ENCODE measurements at places on chromosomes 3 and 15.

GRCh38 chr15:98943601-98944151 is 63.9 kb downstream of the PGPEP1L start:
- no peak for DNase-seq

GRCh38 chr3:175404621-175405020 is 545.5 kb downstream of the NAALADL2 start:
- DNase-seq, result peak; percentile 13

DNA sequence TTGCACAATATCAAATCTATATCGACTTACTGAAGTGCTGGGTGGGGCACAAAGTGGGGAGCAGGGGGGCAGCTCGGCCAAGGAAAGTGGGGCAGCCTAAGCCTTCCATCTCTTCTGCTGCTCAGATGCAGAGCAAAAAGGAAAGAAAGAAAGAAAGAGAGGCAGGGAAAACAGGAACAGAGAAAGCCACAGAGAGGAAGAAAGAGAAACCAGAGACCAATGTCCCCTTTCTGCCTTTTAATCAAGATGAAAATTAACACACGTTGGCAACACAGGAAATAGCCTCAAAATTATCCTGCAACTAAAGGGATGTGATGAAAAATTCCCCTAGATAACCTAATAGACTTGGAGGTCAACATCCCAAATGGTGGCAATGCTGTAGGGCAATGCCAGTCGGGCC is 72.2 kb upstream of the RAD18 start:
- DNase-seq, result no peak

DNA sequence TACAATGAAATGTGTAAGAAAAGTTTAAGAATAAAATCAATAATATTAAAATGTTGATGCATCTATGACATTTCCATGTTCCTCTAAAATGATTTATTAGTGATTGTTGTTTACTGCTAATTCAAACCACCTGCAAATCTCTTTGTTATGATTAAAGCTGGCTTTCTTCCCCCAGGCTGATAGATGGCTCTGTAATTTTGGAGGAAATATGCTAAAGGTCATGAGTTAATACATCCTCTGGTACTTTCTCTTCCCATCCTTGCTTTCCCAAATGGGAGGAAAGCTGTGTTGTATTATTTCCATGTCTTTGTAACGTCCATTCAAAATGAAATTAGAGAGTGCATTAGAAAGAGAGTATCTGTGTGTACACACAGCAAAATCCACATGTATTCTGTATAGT is 139.5 kb upstream of the TMCO5A start:
- DNase-seq, result peak; percentile 37

DNA sequence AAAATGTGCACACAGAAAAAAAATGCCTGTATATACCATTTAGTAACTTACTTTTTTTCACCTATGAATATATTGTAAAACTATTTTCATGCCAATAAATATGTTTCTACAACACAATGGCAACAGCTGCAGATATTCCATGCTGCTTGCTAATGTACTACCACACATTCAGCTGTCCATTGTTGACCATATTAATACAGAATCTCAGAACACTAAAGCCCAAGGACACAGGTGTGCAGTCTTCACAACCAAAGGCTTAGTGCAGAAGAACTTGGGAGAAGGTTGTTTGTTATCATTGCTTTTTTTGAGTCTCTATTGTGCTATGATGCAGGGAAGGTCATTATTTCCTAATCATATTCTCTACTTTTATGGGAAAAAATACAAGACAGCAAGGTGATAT is 79.6 kb downstream of the DIPK2A start:
- no peak for DNase-seq

DNA sequence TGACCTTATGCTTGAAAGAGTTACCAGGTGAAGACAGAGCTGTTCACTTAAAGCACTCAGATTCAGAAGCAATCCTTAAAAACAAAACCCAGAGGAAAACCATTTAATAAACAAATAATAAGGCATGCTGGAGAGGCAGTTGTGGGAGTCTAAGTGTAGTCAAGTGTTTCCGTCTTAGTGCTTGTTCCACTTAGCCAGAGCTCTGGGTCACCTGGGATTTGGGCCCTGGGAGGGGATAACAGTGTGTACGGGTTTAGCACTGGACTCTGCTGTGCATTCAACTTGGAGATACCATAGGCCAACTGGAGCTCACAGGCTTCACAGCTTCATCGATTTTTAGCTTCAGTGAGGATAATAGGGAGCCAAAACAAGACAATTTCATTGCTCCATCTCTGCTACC is 444.6 kb downstream of the CNTN4 start:
- DNase-seq, result no peak

DNA sequence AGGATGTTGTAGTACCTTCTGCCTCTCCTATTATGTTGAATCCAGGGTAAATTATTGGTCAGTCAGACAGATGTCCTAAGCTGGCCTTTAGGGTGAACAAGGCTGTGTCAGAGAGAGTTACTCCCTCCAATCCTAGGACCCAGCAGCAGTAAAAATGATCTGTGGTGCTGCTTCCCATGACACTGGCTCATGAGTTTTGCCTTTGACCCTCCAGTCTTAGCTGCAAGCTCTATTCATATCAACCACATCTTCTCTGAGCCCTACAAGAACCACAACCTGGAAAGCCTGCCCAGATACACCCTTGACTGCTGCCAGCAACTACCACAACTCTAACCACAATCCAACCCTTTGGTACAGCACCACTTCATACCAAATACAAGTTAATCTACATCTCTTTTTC is 27.2 kb upstream of the PHLDB2 start:
- no peak for DNase-seq

DNA sequence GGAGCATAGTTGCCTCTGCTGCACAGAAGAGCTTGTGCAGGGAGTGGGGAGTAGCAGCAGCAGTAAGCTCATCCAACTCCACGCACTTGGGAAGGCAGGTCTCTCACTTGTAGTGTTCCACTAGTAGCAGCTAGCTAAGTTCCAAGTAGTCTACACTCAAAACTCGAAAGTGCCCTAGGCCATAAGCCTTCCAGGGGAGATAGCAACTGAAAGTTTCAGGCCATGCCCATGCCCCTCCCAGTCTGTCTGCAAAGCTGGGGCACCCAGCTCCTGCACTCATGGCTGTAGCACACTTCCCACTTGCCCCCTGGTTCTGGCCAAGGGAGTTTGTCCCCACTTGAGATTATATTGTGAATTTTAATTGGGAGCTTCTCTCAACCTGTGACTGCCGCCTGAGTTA is 57.5 kb downstream of the MFSD1 start:
- no peak for DNase-seq

DNA sequence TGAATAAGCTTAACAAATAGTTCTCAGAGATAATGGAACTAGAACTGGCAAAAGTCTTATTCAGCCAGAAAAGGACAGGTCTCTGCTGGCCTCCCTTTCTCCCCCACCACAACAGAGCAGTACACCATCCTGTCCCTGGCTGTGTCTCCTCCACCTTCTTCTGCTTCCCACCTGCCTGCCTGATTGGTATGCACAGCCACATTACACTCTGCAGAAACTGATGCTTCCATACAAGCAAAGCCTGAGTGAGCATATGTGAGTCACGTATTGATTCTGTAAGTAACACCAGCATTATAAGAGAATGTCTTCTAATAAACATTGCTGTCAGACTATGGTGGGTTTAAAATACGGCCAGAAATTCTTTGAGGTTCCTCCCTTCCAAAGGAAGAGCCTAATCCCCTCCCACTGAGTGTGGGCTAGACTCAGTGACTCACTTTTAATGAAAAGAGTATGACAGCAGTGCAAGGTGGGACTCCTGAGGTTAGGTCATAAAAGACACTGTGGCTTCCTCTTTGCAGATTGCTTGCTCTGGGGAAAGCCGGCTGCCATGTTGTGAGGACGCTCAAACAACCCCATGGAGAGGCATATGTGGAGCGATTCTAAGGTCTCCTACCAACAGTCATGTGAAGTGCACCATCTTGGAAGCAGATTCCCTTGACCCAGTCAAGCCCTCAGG is 44.4 kb downstream of the ANXA2 start:
- DNase-seq, result no peak

- DNase-seq, result no peak
These were observed 121.1 kb downstream of the RAB11A start for GRCh38 chr15:65990298-65990981.

DNA sequence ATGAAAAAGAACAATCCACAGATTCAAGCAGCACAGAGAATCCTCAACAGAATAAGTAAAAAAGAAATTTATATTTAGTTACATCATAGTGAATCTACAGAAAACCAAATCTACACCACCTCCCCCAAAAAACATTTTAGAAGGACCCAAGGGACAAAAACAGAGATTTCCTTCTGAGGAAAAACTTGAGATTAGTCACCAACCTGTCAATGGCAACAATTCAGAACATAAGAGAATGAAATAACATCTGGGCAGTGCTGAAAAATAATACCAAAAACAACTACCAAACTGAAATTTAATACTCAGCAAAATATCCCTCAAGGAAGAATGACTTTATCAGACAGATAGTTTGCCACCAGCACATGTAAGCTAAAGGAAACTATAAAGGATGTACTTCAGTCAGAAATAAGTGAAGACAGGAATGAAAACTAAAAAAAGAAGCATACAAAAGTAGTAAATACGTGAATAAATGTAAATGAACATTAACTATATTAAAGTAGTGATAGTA is 260.7 kb downstream of the ULK4 start:
- no peak for DNase-seq

DNA sequence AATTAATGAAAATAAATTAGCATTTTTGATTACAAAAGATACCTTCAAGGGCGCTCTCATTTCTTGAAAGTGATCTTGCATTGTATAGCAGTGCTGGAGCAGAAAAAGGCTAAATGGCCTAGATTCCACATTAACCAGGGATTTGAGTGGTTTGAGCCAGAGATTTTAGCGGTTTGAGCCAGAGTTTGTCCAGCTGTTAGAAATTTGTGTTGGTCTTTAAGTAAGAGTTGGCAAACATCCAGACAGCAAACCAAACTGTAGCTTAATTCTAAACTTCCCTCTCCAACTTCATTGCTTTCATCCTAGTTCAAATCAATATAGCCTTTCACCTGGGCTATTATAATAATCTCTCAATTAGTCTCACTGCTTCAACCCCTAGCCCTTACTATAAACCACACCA is 351.7 kb downstream of the IGSF11 start:
- DNase-seq, result no peak

- DNase-seq, result peak; percentile 31
These were observed 8.8 kb downstream of the FILIP1L start for GRCh38 chr3:100105501-100105900.

DNA sequence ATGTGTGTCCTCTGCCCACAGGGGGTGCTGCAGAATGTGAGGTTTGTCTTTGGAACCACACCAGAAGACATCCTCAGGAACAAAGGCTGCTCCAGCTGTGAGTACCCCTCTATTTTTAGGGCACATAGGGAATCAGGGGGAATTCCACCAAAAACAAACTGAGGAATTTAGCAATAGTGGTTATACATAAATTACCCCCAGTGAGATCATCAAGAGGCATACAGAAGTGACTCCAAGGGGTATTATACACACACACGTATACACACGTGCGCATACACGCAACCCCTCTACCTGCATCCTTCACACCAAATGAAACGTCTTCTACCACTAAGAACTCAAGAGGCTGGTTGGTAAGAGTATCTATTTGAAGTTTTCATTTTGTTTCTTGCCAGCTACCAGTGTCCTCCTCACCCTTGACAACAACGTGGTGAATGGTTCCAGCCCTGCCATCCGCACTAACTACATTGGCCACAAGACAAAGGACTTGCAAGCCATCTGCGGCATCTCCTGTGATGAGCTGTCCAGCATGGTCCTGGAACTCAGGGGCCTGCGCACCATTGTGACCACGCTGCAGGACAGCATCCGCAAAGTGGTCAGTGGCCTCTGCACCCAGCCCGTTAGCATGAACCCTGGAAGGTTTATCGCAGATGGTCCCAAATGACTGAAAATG is 2.9 kb downstream of the THBS1 start:
- DNase-seq, result peak; percentile 63

DNA sequence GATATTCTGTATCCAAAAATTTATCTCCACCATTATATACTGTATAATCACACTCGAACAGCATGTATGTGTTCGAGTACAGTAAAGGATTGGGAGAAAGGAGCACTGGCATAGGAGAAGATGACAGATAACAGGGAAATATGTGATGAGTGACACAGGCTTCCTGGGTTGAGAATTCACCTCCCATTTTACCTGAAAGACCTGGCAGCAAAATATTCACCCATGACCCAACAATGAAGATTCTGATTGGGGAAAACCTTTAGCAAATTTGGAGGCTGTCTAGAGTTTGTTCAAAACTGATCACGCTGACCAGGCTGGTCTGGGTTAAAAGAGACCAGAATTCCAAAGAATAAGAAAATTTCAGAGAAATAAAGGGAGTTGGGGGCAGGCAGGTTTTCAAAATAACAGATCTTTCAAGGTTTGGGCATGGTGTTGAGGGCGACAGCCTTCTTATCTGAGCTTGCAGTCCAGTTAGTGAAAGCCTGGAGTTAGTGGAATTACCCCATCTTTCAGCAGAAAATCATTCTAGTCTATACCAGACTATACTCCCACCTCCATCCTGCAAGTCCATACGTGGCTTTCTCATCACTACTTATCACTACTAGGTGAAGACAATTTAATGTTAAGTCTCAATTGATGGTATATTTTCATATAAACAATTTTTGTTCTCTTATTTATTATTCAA is 42.8 kb upstream of the RSL24D1 start:
- no peak for DNase-seq

GRCh38 chr3:172456404-172456803 is 8.1 kb upstream of the GHSR start:
- DNase-seq, result no peak

- no peak for DNase-seq
These were observed 177.1 kb downstream of the CD47 start for GRCh38 chr3:107913701-107914100.

DNA sequence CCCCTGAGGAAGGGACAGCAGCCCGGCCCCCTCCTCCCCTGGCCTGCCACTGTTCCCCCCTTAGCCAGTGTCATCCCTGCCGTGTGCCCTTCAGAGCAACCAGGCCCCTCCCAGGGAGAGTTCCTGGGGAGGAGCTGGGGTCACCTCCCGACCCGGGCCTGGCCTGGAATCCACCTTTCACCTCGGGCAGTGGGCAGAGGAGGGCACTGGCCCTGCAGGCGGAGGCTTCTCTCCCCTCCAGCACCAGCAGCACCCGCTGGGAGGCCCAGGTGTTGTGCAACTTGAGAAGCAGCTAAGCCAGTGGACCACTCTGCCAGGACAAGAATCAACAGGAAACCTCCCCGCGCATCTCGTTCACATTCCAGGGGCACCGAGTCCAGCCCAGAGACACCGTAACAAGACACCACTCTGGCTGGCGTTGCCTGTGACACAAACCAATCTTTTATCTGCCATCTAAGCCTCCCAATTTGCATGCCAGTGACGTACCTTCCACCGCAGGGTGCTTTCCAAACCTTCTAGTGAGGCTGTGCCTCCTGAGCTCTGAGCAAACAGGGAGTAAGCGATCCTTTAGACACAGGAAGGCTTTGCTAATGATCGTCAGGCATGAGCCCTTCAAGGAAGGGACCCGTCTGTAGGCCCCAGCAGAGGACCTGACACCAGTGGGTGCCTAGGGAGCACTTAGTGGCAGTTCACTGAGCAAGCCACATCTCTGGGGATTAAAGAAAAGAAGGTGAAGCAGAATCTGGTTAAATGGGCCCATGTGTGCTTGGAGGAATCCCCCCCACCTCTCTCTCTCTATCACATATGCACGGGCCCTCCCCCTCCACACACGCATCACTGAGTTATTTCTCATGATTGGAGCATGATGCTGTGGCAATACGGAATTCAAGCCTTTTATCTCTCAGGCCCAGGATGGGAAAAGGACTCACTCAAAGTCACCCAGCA is 98.9 kb upstream of the TLE3 start:
- DNase-seq, result peak; percentile 94

- no peak for DNase-seq
These were observed 8.5 kb downstream of the CSRNP1 start for GRCh38 chr3:39144748-39145380.

GRCh38 chr3:54577313-54577712 is 350.5 kb downstream of the LRTM1 start:
- no peak for DNase-seq

- no peak for DNase-seq
These were observed 49.2 kb downstream of the SLMAP start for GRCh38 chr3:57805266-57805665.

Data from NCI-H69 (cell line).